ENCODE measurements at places on chromosomes 6 and 20. TPM values are rescaled to one million over a fixed set of nuclear protein-coding genes. Genes with fewer than 3 reads are reported as not detected.

DNA sequence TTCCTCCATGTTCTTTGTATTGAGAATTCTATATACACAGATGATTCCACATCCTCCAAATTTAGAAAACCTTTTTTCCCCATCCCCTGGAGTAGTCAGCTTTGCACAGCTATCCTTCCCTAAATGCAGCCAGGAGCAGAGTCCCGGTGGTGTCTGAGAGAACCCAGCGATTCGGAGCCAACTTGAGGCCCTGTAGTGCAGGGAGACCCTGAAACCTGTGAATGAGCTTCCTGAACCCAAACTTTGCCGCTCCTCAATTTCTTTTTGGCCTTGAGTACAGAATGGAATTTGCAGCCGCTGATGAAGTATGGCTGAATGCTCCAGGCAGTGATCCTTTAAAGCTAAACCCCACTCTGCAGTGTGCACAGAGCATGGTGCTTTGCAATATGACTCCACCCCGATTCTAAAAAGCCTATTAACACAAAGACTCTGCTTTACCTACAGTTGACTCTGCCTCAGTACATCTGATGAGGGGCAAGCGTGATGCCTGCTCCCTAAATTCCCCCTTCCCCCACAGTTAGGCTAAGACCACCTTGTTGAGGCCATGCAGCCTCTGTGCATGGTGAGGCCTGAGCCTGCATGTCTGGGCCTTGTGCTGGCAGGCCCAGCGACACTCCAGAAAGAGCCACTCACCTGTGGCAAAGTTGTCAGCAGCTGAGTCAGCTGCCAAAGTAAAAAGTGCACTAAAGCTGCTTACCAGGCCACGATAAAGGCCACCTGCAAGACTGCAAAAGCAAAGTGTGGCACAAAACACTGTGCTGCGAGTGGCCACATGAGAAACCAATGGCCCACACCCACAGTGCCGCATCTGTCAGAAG, 82.1 kb downstream of the PLEKHG1 start:
- H3K36me3 ChIP-seq: no peaks in the 10 kb centered on the region
- DNase-seq: no peak
- H3K27me3 ChIP-seq: peaks cover 3% of the 10 kb centered on the region
- H3K4me1 ChIP-seq: no peaks in the 10 kb centered on the region
- no peak overlapping the region for H3K27ac ChIP-seq

DNA sequence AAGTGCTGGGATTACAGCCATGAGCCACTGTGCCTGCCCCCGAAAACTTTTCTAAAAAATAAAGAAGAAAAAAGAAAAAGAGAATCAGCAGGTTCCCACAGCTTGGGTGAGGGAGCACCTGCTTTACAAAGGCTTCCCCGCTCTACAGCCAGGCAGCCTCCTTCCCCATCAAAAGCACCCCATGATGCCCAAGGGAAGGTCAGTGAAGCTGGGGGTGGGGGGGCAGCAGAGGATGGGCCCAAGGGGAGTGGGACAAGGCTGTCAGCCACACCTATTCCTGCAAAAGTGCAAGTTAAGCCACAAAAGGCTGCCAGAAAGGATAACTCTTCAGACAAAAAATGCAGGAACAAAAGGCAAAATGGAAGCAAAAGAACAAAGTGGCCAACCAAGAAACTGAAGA, 72.5 kb downstream of the FAM50B start:
- H3K27ac ChIP-seq: no peak overlapping the region
- no peaks in the 10 kb centered on the region for H3K4me1 ChIP-seq
- no peaks in the 10 kb centered on the region for H3K27me3 ChIP-seq
- no peak for DNase-seq

TNFRSF6B gene
- not detected for total RNA-seq

PSMA7 gene
- 782 TPM for total RNA-seq

- no peaks in the 10 kb centered on the region for H3K4me1 ChIP-seq
- H3K27me3 ChIP-seq: no peaks in the 10 kb centered on the region
- no peak for DNase-seq
- H3K36me3 ChIP-seq: no peaks in the 10 kb centered on the region
- H3K4me3 ChIP-seq: no peak overlapping the region
These were observed 274.9 kb downstream of the SMOC2 start for GRCh38 chr6:168715643-168716481.

GRCh38 chr20:45649312-45649863, 18.3 kb upstream of the WFDC9 start:
- no peak overlapping the region for H3K4me3 ChIP-seq
- 0 out of 2 replicates have a peak, but pooled peaks cover 6% of the 10 kb centered on the region for H3K27me3 ChIP-seq
- no peaks in the 10 kb centered on the region for H3K4me1 ChIP-seq
- no peak overlapping the region for H3K27ac ChIP-seq

GRCh38 chr6:133623621-133624020, 265.3 kb upstream of the TCF21 start:
- H3K4me1 ChIP-seq: peaks cover 15% of the 10 kb centered on the region
- no peak for DNase-seq
- no peak overlapping the region for H3K27ac ChIP-seq
- H3K4me3 ChIP-seq: no peak overlapping the region
